Muscle of leg (tissue), 16 donors: ENCODE measurements at places on chromosomes 2 and 18.

- DNase-seq, result no peak
Measured at GRCh38 chr2:212005085-212005671, 533.4 kb downstream of the ERBB4 start.

- DNase-seq, result peak; percentile 80
Measured at GRCh38 chr2:100984892-100985307, 17.2 kb upstream of the RPL31 start.

- DNase-seq, result no peak
Measured at GRCh38 chr2:53040536-53041229, 726.9 kb upstream of the CHAC2 start.

- no peak for DNase-seq
Measured at GRCh38 chr2:11997142-11997541, 250.7 kb downstream of the LPIN1 start.

- DNase-seq, result peak; percentile 43
Measured at GRCh38 chr2:68594674-68595492, 48.5 kb upstream of the PROKR1 start.
